GM12892 (cell line): ENCODE measurements at places on chromosomes 5 and 9.

DNA sequence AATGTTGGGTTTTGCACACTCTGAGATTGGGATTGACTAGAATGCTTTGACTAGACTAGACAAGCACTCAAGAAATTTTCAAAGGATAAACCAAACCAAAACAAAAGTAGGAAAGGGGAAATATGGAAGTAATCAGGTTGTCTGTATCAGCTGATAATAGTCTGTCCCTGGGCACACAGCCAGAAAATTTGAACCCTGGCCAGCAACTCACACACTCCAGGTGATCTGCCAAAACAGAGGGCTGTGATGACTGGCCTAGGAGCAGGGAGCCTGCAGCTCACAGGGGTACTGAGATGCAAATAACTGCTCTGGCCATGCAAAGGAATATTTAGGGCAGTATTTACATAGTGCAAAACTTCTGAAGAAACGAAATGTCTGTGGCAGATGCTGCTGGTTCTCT, 112.3 kb upstream of the SMIM23 start:
- DNase-seq: no peak

DNA sequence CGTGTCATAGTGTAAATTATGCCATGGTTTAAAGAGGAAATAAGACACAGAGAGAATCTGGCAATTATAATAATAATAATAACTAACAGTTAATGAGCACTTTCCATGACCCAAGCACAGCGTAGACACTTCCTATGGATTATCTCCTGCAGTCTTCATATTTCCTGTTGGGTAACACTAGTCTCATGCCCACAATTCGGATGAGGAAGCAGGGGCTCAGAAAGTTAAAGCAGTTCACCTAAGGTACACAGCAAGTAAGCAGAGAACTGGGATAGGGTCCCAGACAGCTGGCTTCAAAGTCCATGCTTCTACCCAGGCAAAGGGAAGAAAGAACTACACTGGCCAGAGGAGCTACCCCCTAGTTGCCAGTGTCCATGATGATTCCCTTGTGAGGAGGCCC, 27.9 kb upstream of the TGFBI start:
- DNase-seq: no peak

- no peak for DNase-seq
These were observed 7.1 kb upstream of the TEX48 start for GRCh38 chr9:114688909-114689610.

DNA sequence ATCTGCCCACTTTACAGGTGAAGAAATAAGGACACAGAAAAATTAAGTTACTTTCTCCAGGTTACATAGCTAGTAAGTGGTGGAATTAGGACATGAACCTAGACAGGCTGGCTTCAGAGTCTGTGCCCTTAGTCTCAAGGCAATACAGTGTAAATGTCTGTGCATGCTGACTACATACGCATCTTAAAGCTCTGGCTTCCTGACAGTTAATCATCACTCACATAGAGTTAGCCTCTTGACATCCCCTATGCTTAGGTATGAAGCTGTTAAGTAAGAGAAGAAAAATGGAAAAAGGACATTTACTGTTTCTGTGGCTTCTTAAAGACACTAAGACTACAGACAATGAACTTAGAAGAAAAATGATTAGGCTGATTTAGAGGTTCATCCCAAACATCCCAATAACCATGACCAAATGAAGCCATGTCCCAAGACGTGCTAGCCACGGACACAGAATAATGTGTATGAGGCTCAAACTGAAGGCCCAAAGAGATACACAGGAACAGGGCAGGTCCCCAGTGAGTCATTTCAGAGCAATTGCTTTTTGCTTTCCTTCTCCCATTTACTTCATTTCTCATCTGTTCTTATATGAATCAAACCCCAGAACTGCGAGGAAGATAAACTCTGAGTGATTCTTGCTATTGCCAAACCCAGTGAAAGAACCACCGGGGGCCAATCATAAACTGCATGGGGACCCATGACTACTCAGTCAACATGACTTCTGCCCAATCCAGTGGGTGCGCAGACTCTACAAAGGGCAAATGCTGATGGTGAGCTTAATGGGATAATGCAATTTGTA, 100.0 kb upstream of the IFNK start:
- no peak for DNase-seq

DNA sequence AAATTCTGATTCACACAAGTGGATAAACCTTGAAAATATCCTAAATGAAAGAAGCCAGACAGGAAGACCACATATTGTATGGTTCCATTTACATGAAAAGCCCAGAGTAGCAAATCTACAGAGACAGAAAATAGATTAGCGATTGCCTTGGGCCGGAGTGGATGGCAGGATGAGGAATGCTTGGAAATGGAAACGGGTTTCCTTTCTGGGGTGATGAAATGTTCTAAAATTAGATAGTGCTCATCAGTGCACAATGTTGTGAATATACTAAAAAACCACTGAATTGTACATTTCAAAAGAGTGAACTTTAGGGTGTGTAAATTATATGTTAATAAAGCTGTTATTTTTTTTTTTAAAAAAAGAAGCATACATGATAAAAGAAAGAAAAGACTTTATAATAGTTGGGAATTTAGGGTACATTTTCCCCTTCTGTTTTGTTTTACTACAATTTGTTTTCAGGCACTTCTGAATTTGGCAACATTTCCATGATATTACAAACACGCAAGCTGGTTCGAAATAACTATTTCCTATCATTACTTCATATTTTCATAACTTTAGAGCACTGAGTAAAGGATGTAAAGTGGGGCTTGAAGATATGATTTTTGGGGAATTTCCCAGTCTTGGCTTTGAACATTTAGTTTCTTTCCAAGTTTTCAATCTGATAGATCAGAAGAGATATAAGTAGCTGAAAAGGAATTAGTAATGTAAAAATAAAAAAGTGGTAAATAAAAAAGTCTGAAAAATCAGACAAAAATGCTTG, 23.9 kb downstream of the SLC35A4 start:
- DNase-seq: no peak

DNA sequence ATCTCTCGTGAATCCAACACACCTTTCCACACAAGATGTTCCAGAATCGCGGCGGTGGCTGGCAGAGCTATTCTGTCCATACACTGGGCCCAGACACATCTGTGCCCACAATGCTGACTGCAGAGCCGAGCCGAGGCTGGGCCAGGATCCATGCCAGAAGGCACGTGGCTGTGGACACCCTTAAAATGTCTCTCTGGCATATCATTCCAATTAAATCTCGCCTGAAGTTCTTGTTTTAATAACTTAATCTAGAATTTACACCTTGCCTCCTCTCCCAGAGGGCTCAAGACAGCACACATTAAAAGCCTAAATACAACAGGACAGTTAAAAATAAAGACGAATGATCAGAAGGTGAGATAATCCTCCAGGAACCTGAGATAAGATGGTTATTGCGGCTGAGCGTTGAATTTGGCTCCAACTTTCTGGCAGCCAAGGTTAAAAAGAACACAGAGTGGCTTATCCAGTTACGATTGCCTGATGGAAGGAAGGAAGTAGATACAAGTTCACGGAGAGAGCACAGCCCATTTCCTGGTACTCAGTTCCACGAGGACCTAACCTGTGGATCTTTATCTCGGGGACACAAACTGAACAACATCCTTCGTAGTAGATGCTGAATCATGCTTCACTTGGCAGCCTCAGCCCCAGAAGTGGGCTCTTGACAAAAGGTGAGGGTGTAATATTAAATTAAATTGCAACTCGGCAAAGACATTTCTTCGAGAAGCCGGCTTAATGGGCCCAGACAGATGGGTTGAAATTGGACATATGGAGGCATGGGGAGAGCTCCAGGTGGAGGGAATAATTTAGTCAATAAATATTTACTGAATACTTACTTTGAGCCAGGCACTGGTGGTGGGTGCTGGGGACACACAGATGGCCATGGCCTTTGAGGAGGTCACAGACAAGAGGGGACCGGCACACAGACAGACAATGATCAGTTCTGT, 86.0 kb upstream of the TBC1D2 start:
- no peak for DNase-seq

DNA sequence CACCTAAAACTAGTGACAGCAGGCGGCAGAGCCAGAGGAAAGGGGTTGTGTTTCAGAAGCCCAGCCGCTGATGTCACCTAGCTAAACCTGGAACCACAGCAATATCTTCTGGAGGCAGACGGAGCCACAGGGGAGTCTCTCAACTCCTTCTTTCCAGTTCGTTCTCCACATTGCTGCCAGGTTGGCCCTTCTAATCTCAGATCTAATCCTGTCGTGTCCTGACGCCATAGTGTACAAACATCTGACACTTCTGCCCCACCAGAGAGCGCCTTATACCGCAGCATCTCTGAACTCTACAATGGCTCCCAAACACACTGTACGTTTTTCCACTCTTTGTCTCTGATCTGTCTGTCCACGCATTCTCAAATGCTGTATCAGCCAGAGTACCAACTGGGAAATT, 240.0 kb downstream of the SMARCA2 start:
- no peak for DNase-seq

DNA sequence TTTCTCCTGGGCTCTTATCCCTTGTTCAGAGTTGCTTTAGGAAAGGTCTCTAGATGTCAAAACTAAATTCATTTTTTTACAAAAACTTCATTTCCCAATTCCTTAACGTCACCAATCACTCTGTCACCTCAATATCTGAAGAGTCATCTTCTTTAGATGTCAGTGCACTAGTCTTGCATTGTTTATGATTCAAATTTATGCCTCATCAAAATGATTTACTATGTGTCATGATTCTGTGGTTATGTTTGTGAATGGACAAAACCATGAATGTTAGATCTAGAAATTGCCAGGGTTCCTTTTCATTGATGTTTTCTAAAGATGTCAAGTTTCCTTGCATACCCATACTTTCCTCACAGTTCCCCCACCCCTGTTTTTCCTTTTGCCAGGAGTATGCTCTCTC, 21.5 kb downstream of the CWC27 start:
- no peak for DNase-seq
